Activated naive CD8-positive, alpha-beta T cell treated with anti-CD3 and anti-CD28 coated beads for 36 hours (primary cell): ENCODE measurements at places on chromosomes 2 and 18. TPM values are rescaled to one million over a fixed set of nuclear protein-coding genes. Genes with fewer than 3 reads are reported as not detected.

GRCh38 chr2:157192445-157193423 is 64.8 kb upstream of the GALNT5 start:
- DNase-seq = no peak

DNA sequence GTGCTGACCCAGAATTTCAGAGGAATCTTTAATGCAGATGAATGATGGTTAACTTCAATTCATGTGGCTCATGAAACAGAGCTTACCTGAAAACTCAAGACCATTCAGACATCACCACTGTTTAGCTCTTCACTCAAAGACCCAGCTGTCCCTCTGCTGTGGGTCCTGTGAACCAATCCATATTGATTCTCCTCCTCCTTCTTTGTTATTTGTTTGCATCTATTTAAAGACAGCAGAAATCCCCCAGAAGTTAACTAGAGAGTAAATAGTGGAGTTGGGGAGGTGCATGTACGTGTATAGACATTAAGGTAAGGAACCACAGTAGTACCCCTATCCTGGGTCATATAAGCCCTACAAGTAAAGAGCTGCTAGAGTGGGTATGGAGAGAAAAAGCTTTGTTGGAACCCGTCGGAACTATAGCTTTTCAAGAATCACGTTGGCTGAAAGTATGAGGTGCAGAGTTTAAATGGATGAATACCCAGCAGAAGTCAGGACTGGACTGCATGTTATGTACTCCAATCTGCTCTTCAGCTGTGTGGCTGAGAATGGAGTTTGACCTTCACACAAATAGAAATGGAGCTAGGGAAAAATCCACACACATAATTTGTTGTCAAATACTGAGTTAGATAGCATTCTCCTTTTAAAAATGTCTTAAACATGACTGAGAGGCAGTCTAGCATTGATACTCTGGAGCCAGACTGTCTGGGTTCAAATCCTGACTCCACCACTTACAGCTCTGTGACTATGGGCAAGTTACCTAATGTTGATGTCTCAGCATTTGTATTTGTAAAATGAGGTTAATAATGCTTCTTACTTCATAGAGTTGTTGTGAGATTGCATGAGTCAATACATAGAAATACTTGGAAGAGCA is 81.7 kb upstream of the HK2 start:
- DNase-seq = no peak

- DNase-seq = peak; percentile 86
These were observed at the start of gene LBH for GRCh38 chr2:30231212-30231995. LBH (plus strand) TSS chr2:30231534; CDS start chr2:30231739, 205 bp downstream.

DNA sequence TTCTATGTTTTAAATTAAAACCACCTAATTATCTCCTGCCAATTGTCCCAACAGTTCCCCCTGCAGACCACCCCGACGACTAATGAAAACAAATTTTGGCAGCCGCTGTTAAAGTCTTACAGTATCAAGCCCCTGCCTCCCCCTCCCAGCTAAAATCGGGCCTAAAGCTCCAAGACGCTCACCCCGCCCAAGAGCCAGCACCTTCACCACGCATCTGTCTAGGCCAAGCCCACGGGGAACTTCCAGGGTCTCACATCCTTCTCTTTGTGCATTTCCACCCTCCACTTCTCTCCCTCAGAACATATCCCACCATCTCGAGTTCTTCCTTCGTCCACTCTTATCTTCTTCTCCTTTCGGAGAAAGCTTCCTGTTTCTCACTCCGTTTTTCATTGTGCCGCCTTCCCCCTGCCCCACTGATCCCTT is 445 bp downstream of the PRPF40A start:
- DNase-seq = peak; percentile 34

DNA sequence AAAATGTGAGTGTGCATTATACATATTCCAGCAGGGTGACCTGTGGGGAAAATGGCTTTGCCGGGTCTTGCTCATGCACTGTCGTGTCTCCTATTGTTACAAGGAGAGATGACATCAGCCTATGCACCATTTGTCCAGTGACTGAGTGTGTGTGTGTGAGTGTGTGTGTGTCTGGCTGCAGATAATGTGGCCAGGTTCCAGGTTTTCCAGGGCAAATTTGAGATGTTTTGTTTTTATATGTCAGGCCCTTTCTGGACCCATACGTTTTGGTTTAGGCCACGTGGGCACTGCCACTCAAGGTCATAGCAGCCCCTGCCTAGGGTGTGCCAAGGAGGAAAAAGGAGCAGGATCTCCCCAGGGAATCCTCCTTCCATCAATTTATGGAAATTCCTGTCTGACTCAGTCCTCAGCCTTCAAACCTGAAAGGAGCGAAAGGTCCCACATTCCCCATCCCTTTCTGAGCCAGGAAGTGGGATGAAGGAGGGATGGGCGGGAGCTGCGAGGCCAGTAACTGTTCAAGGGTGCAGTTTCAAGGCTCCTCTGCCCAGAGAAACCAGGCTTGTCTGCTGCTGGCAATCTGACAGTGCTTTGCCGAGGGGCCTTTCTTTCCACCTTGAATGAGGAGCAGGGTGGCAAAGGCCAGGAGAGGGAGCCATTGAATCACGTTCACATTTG is 93.0 kb upstream of the SMAD2 start:
- no peak for DNase-seq

DNA sequence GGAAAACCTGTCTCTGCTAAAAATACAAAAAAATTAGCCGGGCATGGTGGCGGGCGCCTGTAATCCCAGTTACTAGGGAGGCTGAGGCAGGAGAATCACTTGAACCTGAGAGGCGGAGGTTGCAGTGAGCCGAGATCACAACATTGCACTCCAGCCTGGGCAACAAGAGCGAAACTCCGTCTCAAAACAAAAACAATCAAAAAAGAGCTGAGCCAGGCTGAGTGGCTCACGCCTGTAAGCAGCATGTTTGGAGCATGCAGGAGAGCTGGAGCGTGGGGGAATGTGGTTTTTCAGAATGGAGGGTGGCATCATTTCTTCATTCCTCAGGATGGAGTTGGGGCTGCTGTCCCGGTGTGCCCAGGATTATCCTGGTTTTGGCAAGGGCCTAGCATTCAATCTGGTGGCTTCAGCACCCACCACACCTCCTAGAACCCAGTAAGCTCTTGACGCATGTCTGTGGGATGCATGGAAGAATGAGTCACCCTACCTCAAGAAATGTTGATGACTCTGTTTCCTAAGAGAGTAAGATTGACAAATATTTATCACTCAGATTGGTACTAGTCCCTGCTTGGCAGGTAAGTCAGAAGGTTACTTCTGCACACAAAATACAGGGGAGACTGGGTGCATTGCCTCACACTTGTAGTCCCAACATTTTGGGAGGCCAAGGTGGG is 90.2 kb upstream of the ODC1 start:
- no peak for DNase-seq

DNA sequence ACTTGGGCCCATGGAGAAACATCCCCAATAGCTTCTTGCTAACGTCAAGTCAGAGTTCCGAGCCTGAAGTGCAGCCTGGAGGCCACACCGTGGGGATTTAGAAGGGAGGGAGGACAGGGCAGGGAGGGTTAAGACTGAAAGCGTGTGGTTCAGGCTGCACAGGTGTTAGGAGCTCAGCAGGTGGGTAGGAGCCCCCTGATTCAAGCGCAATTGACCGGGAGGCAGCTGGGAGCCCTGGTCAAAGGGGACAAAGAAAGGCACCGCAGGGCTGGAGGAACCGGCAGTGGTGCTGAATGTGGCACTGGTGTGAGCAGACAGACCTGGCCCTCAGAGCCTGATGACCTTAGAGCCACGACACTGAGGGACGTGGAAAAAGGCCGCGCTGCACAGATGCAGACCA is 149.6 kb downstream of the TMEM18 start:
- DNase-seq = no peak

GRCh38 chr2:22056621-22057132 is 932.9 kb downstream of the TDRD15 start:
- no peak for DNase-seq

- DNase-seq = no peak
These were observed 190.5 kb upstream of the STON1 start for GRCh38 chr2:48339451-48339850.

GRCh38 chr2:136130511-136130910 is 12.6 kb upstream of the CXCR4 start:
- DNase-seq = no peak

- DNase-seq = no peak
These were observed 23.0 kb upstream of the ADAM17 start for GRCh38 chr2:9578467-9579235.

- no peak for DNase-seq
These were observed 151.0 kb downstream of the TRIB2 start for GRCh38 chr2:12867631-12868287.

DNA sequence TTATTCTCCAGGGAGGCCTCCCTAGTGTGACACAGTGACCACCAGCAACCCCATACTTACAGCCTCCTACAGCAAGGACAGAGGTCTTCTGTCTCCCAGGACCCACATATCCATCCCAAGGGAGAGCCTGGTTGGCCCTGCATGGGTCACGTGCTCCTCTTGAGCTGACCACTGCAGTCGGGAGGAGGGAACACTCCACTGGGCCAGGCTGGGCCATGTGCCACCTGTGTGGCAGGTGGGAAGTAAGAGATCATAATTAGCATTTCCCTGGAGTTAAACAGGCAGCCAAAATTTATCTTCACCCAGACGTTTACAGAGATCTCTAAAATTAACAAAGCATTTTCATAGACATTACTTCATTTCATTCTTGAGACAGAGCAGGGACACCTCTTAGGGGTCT is 33.4 kb upstream of the MLPH start:
- DNase-seq = no peak

DNA sequence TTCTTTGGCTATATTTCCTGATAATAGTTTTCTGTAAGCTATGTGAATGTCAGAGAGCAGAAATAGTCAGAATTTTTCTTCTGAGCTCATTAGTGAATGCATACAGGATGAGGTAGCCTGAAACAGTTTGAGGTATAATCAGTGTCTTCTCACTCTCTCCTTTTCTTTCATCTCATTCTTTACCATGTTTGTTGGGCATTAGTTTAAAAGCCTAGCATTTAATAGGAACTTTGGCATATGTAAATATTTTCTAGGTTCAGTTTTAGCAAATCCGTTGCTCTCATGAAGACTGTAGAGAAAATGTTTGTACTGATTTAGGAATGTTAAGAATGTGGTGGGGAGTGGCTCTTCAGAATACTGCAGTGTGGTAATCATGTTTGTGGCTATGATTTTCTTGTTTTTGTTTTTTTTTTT is 119.4 kb downstream of the PARD3B start:
- no peak for DNase-seq

The ARHGAP25 gene
- 51.0 TPM for total RNA-seq

The PRKAG3 gene
- total RNA-seq = not detected

The FBXO36 gene
- total RNA-seq = 1.3 TPM

The GREB1L gene
- total RNA-seq = not detected

The THSD7B gene
- total RNA-seq = not detected
